ENCODE measurements at places on chromosomes 5 and 9. TPM values are rescaled to one million over a fixed set of nuclear protein-coding genes. Genes with fewer than 3 reads are reported as not detected.
A peak's percentile ranks its signal among the peaks of the same experiment; 100 is the strongest.

Gene SPAAR
- total RNA-seq: 3.5 TPM

Gene CA9
- not detected for total RNA-seq

GRCh38 chr9:88396836-88397577, 8.8 kb downstream of the SPIN1 start:
- H3K36me3 ChIP-seq: no peaks in the 10 kb centered on the region
- no peaks in the 10 kb centered on the region for H3K27me3 ChIP-seq
- no peaks in the 10 kb centered on the region for H3K4me1 ChIP-seq
- no peak for ATAC-seq

DNA sequence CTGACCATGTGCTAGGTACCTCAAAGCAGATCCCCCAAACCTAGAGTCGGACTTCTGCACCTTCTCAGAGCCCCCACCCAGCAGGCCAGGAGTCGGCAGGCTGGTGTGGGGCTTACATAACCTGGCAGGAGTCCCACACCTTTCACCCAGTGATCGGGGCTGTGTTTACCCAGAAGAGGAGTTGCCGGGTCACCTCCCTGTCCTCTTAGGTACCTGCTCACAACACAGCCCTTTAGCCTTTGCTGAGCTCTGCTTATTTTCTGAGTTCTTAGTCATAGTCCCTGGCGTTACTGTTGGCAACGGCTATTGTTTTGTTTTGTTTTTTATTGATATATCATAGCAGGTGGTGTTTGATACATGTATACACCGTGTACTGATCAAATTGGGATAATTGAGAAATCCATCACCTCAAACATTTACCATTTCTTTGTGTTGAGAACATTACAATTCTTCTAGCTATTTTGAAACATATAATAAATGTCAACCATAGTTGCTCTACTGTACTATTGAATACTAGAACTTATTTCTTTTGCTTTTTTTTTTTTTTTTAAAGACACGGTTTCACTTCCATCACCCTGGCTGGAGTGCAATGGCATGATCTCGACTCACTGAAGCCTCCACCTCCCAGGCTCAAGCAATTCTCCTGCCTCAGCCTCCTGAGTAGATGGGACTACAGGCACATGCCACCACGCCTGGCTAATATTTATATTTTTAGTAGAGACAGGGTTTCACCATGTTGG, 10.4 kb upstream of the EEIG1 start:
- ATAC-seq: no peak
- H3K36me3 ChIP-seq: no peaks in the 10 kb centered on the region
- H3K27me3 ChIP-seq: no peaks in the 10 kb centered on the region
- no peak overlapping the region for H3K27ac ChIP-seq
- no peaks in the 10 kb centered on the region for H3K4me1 ChIP-seq

DNA sequence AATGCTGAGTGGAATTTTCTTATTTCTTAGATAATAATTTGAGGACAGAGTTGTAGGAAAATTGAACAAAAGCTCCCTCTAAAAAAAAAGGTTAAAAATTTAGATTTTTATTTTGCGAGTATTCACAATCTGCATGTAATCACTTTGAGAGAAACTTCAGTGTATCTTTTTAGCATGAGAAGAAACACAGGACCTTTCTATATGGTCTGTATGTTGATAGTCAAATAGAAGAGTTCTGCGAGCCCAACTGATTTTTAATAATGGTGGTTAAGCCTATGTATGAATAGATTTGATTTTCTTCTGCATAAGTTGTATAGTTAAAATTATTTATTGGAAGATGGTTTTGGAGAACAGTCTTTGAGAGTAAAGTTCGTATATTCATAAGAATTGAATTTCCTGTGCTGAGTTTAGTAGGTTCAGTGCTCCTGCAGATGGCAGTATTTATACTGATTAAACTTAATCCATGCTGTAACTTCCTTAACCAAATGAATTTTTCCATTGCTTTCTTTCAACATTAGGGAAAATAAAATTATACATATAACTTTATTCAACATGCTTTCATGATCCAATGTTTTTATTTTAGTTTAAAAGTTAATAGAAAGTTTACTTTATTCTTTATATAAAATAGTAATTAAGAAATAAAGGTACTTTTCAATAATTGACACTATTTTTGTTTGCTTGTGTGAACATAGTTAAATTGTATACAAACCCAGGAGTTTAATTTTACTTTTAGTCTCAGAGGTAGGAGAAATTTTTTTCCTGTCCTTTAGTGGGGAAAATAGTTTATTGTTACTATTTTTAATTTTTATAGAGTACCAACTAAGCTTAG, 19.6 kb downstream of the TCERG1 start:
- no peaks in the 10 kb centered on the region for H3K27me3 ChIP-seq
- peaks cover 5% of the 10 kb centered on the region for H3K36me3 ChIP-seq
- no peak for ATAC-seq
- no peak overlapping the region for H3K4me3 ChIP-seq
- no peak overlapping the region for H3K27ac ChIP-seq

Gene SPINK4
- total RNA-seq: not detected

DNA sequence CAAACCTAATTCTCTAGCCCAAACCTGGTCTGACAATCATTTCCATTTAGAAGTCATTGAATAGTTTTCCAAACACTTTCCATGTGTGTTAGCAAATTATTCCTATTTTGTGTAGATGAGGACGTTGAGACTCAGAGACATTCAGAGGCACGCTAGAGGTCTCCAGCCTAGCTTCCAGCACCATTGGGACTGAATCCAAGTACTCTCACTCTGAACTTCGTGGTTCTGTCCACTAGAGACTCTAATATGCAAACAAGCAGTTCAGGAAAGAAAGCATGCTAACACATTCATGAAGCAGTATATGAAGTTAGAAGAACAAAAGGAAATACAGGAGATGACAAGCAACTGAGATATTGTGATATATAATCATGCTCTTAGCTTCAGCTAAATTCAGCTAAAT, 354.8 kb downstream of the NTRK2 start:
- no peaks in the 10 kb centered on the region for H3K4me1 ChIP-seq
- H3K4me3 ChIP-seq: no peak overlapping the region
- no peak for ATAC-seq
- no peaks in the 10 kb centered on the region for H3K36me3 ChIP-seq
- no peak overlapping the region for H3K27ac ChIP-seq

GRCh38 chr5:127957183-127957582, 126.4 kb upstream of the SLC12A2 start:
- H3K4me1 ChIP-seq: peaks cover 2% of the 10 kb centered on the region
- peaks cover 5% of the 10 kb centered on the region for H3K36me3 ChIP-seq
- peak; percentile 69 for ATAC-seq
- no peak overlapping the region for H3K4me3 ChIP-seq
- H3K27ac ChIP-seq: no peak overlapping the region
- no peaks in the 10 kb centered on the region for H3K27me3 ChIP-seq

DNA sequence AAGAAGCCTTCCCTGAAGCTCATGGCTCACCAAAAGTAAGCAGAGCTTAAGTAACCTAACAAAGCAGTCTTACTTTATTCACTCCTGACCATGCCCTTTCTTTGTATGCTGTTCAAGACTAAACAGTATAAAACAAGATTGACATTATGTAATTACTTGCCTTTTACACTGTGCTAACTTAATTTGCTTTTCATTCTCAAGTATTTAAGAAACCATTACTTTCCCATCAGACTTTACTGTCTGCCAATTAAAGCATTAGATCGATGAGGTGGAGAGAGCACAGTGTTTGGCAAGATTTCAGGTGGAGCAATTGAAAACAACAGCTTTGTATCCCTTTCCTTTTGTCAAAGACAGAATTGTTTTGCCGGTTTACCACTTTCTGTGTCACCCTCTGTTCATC, 98.2 kb downstream of the RORB start:
- H3K4me3 ChIP-seq: no peak overlapping the region
- H3K4me1 ChIP-seq: no peaks in the 10 kb centered on the region
- H3K27ac ChIP-seq: no peak overlapping the region
- no peaks in the 10 kb centered on the region for H3K27me3 ChIP-seq

- no peaks in the 10 kb centered on the region for H3K36me3 ChIP-seq
- H3K27me3 ChIP-seq: no peaks in the 10 kb centered on the region
- peaks cover 8% of the 10 kb centered on the region for H3K4me1 ChIP-seq
- no peak for ATAC-seq
- no peak overlapping the region for H3K27ac ChIP-seq
- H3K4me3 ChIP-seq: no peak overlapping the region
Observed at GRCh38 chr5:41214182-41214581, 850 bp upstream of the C6 start.

Gene MXD3
- 5.6 TPM for total RNA-seq

- no peaks in the 10 kb centered on the region for H3K27me3 ChIP-seq
- ATAC-seq: no peak
- H3K27ac ChIP-seq: no peak overlapping the region
Observed at GRCh38 chr5:142805339-142805738, 35.2 kb downstream of the ARHGAP26 start.

Gene AK6
- 29.6 TPM for total RNA-seq

DNA sequence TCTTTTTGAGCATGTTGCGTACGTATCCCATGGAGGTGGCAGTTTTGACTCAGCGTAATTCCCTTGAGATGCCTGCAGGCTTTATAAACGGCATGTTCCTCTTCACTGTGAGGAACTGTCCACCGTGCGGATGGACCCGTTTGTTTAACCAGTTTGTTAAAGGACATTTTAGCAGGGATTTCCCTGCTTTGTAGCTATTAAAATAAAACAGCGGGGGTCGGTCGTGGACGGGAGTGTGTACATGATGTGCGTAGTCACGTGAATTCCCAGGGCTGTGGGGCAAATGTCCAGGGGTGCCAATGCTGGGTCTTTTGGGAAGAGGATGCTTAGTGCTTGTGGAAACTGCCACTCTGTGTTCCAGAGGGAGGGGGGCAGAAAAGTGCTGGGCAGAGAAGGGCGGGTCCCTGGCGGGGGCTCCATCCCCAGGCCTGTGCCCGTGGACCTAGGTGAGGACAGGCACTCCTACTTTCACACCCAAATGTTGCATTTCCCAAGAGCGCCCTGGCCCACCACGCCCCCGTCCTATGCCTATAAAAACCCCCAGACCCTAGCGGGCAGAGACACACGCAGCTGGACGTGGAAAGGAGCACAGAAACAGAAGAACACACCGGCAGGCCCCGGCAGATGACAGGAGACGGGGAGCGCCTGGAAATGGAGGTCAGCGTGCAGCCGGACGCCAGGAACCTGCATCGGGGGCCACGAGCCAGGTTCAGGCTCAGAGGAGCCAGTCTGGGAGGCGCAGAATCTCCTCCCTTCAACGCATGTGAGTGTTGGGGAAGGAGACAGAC, 4.0 kb upstream of the TERT start:
- no peaks in the 10 kb centered on the region for H3K4me1 ChIP-seq
- H3K4me3 ChIP-seq: no peak overlapping the region
- H3K27ac ChIP-seq: no peak overlapping the region
- H3K36me3 ChIP-seq: no peaks in the 10 kb centered on the region
- peaks cover 56% of the 10 kb centered on the region for H3K27me3 ChIP-seq
- no peak for ATAC-seq

GRCh38 chr9:30039712-30040111, 2344.7 kb upstream of the ACO1 start:
- H3K27ac ChIP-seq: no peak overlapping the region
- H3K4me1 ChIP-seq: no peaks in the 10 kb centered on the region
- H3K27me3 ChIP-seq: no peaks in the 10 kb centered on the region
- no peaks in the 10 kb centered on the region for H3K36me3 ChIP-seq
- ATAC-seq: no peak
- H3K4me3 ChIP-seq: no peak overlapping the region

DNA sequence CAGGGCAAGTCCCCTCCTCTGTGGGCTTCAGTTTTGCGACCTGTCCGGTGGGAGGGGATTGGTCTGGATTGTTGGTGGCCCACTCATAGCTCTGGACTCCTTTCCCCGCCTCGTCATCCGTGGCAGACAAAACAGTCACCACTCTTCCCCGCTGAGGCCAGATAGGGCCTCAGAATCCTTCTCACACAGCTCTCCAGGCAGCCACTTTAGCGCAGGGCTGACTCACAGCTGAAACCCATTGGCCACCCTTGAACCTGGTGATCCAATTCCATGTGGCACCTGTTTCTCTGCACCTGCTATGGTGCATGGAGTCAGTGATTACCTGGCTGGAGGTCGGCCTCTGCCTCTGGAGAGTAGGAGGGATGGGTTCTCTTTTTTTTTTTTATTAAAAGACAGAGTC, 15.8 kb upstream of the CACFD1 start:
- H3K4me3 ChIP-seq: no peak overlapping the region
- no peak for ATAC-seq
- no peak overlapping the region for H3K27ac ChIP-seq
- H3K36me3 ChIP-seq: no peaks in the 10 kb centered on the region

Gene PLCXD3
- total RNA-seq: 5.1 TPM

GRCh38 chr9:13960011-13960765, 353.8 kb downstream of the NFIB start:
- no peak overlapping the region for H3K4me3 ChIP-seq
- H3K4me1 ChIP-seq: no peaks in the 10 kb centered on the region
- no peaks in the 10 kb centered on the region for H3K27me3 ChIP-seq
- H3K27ac ChIP-seq: no peak overlapping the region
- ATAC-seq: no peak

GRCh38 chr9:125894566-125894965, 147.4 kb downstream of the PBX3 start:
- H3K36me3 ChIP-seq: no peaks in the 10 kb centered on the region
- H3K4me1 ChIP-seq: peaks cover 6% of the 10 kb centered on the region
- no peak overlapping the region for H3K4me3 ChIP-seq
- ATAC-seq: no peak
- no peak overlapping the region for H3K27ac ChIP-seq

Gene F2R
- 10.2 TPM for total RNA-seq

GRCh38 chr5:103232393-103232999, 26.1 kb upstream of the MACIR start:
- H3K27ac ChIP-seq: no peak overlapping the region
- peak; percentile 73 for ATAC-seq
- no peaks in the 10 kb centered on the region for H3K4me1 ChIP-seq
- no peaks in the 10 kb centered on the region for H3K36me3 ChIP-seq
- no peak overlapping the region for H3K4me3 ChIP-seq

GRCh38 chr5:145506185-145506850, 328.8 kb downstream of the PRELID2 start:
- H3K36me3 ChIP-seq: no peaks in the 10 kb centered on the region
- no peaks in the 10 kb centered on the region for H3K4me1 ChIP-seq
- H3K4me3 ChIP-seq: no peak overlapping the region
- no peaks in the 10 kb centered on the region for H3K27me3 ChIP-seq
- no peak overlapping the region for H3K27ac ChIP-seq

DNA sequence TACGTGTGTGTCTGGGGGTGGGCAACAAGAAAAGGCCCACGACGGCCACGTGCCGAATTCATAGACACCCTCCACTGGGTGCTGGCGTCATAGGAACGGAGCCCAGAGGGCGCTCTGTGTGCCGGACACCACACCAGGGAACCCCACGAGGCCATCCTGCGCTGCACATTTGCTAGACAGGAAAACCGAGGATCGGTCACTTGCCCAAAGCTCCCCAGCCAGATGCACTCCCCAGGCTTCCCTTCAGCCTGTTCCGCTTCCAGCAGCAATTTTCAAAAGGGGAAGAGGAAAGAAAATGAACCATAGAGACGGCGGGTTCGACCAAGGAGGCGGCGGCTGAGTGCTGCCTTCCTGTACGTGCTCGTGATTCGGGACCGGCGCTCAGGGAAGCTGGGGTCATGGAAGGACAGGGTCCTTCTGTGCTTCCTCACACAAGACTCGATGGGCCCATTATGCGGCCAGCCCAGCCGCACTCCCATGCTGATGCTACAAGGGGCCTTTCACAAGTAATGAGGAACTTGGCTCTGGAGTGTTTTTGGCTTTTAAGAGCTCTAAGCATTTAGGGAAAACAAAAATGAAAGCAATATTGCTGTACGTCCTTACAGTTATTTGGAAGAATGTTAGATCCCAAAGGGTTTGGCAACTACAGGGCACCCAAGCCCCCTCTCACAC, 124.6 kb upstream of the SARDH start:
- no peak overlapping the region for H3K4me3 ChIP-seq
- peak overlapping the region; percentile 64 for H3K27ac ChIP-seq
- ATAC-seq: peak; percentile 76

GRCh38 chr5:88405783-88406182, 137.1 kb upstream of the TMEM161B start:
- H3K4me3 ChIP-seq: no peak overlapping the region
- no peak for ATAC-seq
- H3K36me3 ChIP-seq: no peaks in the 10 kb centered on the region
- no peak overlapping the region for H3K27ac ChIP-seq
- H3K27me3 ChIP-seq: no peaks in the 10 kb centered on the region
- H3K4me1 ChIP-seq: no peaks in the 10 kb centered on the region

All from gastroesophageal sphincter (tissue), 4 donors.